ENCODE measurements at places on chromosomes 1 and 21. TPM values are rescaled to one million over a fixed set of nuclear protein-coding genes. Genes with fewer than 3 reads are reported as not detected.
A peak's percentile ranks its signal among the peaks of the same experiment; 100 is the strongest.

GRCh38 chr21:44497703-44498126 lies 42.3 kb downstream of the KRTAP10-1 start:
- no peak overlapping the region for H3K4me3 ChIP-seq
- H3K36me3 ChIP-seq: peaks cover under 1% of the 10 kb centered on the region
- peaks cover 13% of the 10 kb centered on the region for H3K27me3 ChIP-seq
- H3K27ac ChIP-seq: no peak overlapping the region
- peaks cover 6% of the 10 kb centered on the region for H3K4me1 ChIP-seq
- no peak for DNase-seq

DNA sequence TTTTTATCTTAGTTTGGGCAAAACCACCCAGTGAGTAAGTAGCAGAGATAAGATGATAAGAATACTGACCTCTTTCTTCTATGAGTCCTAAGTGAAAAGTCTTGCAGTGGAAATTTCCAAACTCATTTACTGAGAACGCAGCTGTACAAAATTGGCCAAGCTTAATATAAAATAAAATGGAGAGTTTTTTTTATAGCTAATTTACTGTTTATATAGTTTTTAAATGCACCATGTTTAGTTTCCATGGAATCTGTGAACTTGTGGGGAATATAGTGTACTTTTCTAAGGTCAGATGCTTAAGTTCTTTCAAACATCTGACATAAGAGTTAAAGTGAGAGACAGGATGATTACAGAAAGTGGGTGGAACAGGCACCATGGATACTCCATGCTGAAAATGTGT lies 833.5 kb downstream of the ADGRL2 start:
- no peak overlapping the region for H3K27ac ChIP-seq
- no peak overlapping the region for H3K4me3 ChIP-seq
- H3K27me3 ChIP-seq: no peaks in the 10 kb centered on the region
- no peaks in the 10 kb centered on the region for H3K4me1 ChIP-seq
- H3K36me3 ChIP-seq: no peaks in the 10 kb centered on the region
- no peak for DNase-seq

GRCh38 chr1:27554293-27554692 lies 49.7 kb downstream of the AHDC1 start:
- no peak overlapping the region for H3K4me3 ChIP-seq
- H3K36me3 ChIP-seq: peaks cover 4% of the 10 kb centered on the region
- no peaks in the 10 kb centered on the region for H3K27me3 ChIP-seq
- peaks cover 26% of the 10 kb centered on the region for H3K4me1 ChIP-seq
- peak overlapping the region; percentile 66 for H3K27ac ChIP-seq

DISP3 gene
- 0.44 TPM for total RNA-seq

DNA sequence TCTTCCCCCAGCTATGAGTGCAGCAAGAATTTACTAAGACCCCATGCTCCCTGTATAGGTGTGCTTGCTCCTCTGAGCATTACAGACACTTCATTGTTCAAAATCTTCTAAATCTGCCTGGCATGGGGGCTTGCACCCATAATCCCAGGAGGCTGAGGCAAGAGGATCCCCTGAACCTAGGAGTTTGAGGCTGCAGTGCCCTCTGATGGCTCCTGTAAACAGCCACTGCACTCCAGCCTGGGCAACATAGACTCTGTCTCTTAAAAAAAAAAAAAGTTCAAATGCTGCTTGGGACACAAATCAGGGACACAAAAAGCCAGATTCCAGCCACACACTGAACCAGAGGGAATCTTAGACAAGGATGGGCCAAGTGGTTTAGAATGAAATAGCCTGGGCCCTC lies 3.4 kb upstream of the ACOT7 start:
- no peak overlapping the region for H3K27ac ChIP-seq
- no peak for DNase-seq
- peaks cover 4% of the 10 kb centered on the region for H3K27me3 ChIP-seq
- no peaks in the 10 kb centered on the region for H3K36me3 ChIP-seq
- no peak overlapping the region for H3K4me3 ChIP-seq
- H3K4me1 ChIP-seq: peaks cover 19% of the 10 kb centered on the region

GRCh38 chr1:62364721-62365120 lies 45.5 kb upstream of the KANK4 start:
- no peaks in the 10 kb centered on the region for H3K4me1 ChIP-seq
- DNase-seq: no peak
- H3K36me3 ChIP-seq: no peaks in the 10 kb centered on the region
- no peak overlapping the region for H3K4me3 ChIP-seq

GRCh38 chr1:199010492-199010891 lies 371.7 kb downstream of the PTPRC start:
- H3K27me3 ChIP-seq: no peaks in the 10 kb centered on the region
- H3K36me3 ChIP-seq: peaks cover 36% of the 10 kb centered on the region
- peaks cover 44% of the 10 kb centered on the region for H3K4me1 ChIP-seq
- H3K27ac ChIP-seq: peak overlapping the region; percentile 85
- DNase-seq: no peak

- no peak overlapping the region for H3K27ac ChIP-seq
- peak; percentile 78 for DNase-seq
- peaks cover 4% of the 10 kb centered on the region for H3K4me1 ChIP-seq
- H3K4me3 ChIP-seq: no peak overlapping the region
Measured at GRCh38 chr1:9289090-9289534, 3.6 kb upstream of the SPSB1 start.

SPATA21 gene
- total RNA-seq: not detected

DNA sequence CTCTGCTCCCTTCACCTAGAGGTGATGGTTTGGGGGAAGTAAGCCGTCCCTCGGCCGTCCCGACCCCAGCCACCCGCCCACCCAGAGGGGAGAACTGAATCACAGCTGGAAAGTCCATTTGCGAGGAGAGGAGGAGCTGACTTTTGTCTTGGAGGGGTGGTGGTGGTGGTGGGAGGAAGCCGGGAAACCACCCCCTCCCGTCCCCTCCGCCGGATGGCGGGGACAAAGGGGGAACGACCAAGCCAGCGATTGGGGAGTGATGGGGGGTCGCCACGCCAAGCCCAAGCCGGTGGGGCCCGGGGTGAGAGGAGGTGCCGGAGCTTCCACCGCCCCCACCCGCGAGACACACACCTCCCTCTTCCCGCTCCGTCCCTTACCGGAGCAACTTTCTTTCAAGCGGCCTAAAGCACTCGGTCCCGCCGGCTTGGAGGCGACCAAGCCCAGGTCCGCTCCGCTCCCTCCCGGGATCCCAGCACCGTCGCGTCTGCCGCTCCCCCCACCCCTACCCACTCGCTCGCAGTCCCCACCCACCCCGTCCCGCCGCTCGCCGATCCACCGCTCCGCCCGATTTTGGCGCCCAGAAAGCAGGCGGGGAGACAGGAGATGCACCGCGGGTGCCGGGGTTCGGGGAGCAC lies 540 bp downstream of the ARHGEF2 start:
- H3K4me1 ChIP-seq: peaks cover 64% of the 10 kb centered on the region
- peak overlapping the region; percentile 99 for H3K4me3 ChIP-seq
- H3K36me3 ChIP-seq: peaks cover 22% of the 10 kb centered on the region
- peak overlapping the region; percentile 85 for H3K27ac ChIP-seq
- H3K27me3 ChIP-seq: no peaks in the 10 kb centered on the region

GRCh38 chr1:201020040-201020591 lies 3.4 kb downstream of the KIF21B start:
- H3K36me3 ChIP-seq: peaks cover 30% of the 10 kb centered on the region
- H3K27me3 ChIP-seq: no peaks in the 10 kb centered on the region
- peak overlapping the region; percentile 100 for H3K27ac ChIP-seq
- peaks cover 60% of the 10 kb centered on the region for H3K4me1 ChIP-seq
- H3K4me3 ChIP-seq: peak overlapping the region; percentile 99

GRCh38 chr1:41378999-41379737 lies 17.9 kb downstream of the FOXO6 start:
- no peak for DNase-seq
- peaks cover 7% of the 10 kb centered on the region for H3K4me1 ChIP-seq
- H3K27me3 ChIP-seq: peaks cover 46% of the 10 kb centered on the region
- no peak overlapping the region for H3K4me3 ChIP-seq
- H3K36me3 ChIP-seq: no peaks in the 10 kb centered on the region

DNA sequence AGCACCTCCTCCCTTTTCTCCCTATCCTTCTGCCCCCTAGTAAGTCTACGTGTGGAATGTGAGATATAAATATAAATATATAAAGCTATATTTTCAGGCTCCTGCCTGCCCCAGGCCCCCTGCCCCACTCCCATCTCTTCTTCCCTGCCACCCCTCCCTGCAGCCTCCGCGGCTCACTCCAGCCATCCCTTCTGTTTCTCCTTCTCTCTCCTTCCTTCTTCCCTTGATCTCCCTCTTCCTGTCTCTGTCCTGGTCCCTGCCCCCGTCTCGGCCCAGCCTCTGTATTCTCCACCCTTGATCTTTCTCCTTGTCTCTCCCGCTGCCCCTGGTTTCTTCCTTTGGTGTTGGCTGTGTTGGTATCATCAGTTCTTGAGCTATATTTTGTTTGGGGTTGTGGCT lies 23.2 kb downstream of the DMBX1 start:
- peaks cover 27% of the 10 kb centered on the region for H3K27me3 ChIP-seq
- no peak overlapping the region for H3K4me3 ChIP-seq
- peaks cover 9% of the 10 kb centered on the region for H3K4me1 ChIP-seq
- no peak overlapping the region for H3K27ac ChIP-seq

DNA sequence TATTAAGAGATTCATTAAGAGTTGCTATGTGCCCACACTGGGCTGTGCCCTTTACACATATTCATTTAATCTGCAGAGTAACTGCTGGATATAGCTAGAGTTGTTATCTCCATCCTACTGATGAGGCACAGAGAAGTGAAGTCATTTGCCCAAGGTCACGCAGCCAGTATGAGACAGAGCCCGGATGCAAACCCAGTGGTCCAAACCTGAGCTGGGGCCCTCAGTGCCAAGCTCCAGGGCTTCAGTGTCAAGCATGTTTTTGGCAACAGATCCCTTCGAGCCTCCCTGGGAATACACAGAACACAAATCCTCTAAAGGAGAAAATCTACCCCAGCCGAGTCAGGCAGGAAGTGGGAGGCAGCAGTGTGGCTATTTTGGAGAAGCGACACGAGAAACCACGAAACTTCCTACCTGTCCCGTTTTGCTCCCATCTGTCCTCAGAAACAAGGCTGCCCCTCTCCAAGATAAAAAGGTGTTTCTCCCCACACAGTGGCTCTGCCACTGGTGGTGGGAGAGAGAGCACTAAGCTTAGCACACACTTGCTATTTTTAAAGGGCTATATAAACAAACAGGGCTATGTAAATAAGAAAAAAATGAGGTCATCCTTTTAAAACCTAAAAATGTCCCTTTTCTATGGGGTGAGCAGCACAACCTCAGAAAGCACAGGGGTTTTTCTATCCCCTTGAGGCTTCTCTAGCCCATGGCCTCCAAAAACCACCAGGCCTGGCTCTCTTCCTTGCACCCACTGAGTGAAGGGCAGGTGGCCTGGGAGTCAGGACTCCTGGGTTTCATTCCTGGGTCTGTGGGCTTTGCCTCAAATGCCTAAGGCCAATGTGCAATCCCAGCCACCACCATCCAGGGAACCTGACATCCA lies 138.6 kb upstream of the EDN2 start:
- no peaks in the 10 kb centered on the region for H3K27me3 ChIP-seq
- peak overlapping the region; percentile 10 for H3K27ac ChIP-seq
- peaks cover 25% of the 10 kb centered on the region for H3K4me1 ChIP-seq
- H3K36me3 ChIP-seq: peaks cover 4% of the 10 kb centered on the region

DNA sequence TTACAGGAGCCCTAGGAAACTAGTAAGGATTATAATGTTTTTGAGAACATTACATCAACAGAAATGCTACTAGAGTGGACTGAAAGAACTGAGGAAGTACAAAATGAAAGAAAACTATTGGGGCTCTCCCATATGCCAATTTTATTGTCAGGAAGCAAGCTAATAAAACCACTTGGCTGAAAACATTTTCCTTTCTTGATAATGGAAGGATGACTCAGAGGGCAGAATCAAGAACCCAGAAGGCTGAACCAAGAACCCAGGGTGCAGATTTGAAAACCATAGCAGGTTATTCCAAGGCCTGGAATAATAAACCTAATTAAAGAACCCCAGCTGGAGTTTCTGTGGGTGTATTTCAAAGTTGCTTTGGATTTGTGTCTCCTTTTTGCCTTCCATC lies 70.7 kb downstream of the RPE65 start:
- no peak overlapping the region for H3K27ac ChIP-seq
- no peaks in the 10 kb centered on the region for H3K36me3 ChIP-seq

DNA sequence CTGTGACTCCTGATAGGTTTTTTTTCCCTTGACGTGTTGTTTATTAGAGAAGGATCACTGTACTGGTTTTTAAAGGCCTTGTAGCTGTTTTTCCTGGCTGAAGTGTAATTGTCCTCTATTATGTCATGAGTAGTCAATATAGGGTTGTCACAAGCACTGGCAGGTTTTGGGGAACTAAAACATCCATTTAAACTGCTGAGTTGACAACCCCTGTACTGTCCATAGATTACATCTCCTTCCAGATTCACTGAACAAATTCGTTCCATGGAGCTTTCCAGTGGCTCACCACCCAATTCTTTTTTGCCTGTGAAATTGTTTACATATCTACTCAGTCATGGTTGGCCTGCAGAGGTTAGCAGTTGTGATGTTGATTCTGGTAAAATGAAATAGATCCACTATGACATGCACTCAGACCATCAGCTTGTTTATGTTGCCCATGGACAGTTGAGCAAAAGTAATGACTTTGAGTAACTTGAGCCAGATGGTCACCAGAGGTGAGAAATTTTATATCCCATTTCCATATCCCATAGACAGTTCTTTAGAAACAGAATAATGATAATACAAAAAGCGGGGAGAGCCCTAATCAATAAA lies 59.9 kb upstream of the QSOX1 start:
- H3K27ac ChIP-seq: no peak overlapping the region
- DNase-seq: no peak
- no peak overlapping the region for H3K4me3 ChIP-seq

- H3K4me1 ChIP-seq: peaks cover 5% of the 10 kb centered on the region
- H3K4me3 ChIP-seq: no peak overlapping the region
- peaks cover 8% of the 10 kb centered on the region for H3K27me3 ChIP-seq
- H3K27ac ChIP-seq: no peak overlapping the region
Measured at GRCh38 chr1:42914092-42914627, 44.5 kb downstream of the SLC2A1 start.

- no peaks in the 10 kb centered on the region for H3K4me1 ChIP-seq
- H3K36me3 ChIP-seq: no peaks in the 10 kb centered on the region
- H3K27ac ChIP-seq: no peak overlapping the region
- H3K27me3 ChIP-seq: no peaks in the 10 kb centered on the region
- DNase-seq: no peak
Measured at GRCh38 chr1:222257027-222257426, 290.9 kb downstream of the HHIPL2 start.

DNA sequence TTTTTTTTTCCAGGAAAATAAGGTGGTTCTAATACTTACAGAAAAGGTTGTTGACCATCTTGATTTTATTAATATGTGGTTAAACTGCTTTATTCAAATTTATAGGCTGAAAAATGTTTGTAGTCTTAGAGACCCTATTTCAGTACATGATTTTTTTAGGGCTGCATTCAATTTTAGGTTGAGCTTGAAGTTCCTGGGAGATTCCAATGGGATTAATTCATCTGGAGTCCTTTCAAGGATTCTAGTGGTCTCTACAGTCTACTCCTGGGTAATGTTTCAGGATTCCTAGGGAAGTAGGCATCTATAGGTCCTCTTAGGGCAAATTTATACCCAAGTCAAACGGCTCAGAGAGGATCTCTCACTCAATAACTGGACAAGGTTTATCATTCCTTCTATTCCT lies 126.7 kb downstream of the HMCN1 start:
- H3K4me3 ChIP-seq: no peak overlapping the region
- no peaks in the 10 kb centered on the region for H3K4me1 ChIP-seq
